DMS 273 treated with DMSO at 0.1 percent for 48 hours (cell line): ENCODE measurements at places on chromosomes 4 and X.

GRCh38 chr4:39037941-39038340 is 5.7 kb upstream of the TMEM156 start:
- no peak for DNase-seq

- no peak for DNase-seq
Observed at GRCh38 chrX:143115466-143115865, 89.7 kb downstream of the SPANXN4 start.

DNA sequence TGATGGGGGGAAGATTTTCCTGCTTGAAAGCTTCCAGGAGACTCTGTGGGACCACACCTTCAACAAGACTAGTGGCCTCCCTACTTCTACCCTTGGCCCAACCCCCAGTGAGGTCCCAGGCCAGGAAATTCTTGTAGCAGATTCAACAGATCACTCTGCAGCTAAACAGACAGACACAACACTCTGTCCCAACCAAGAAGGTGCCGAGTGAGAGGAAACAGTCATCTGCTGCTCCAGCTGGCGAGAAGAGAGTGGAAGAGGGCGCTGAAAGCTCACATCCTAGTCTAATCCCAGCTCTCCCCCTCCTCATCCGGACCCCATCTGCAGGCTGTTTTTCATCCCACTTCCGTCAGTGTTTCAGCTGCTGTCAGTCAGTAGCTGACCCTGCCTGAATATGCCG is 63.4 kb downstream of the CHRDL1 start:
- no peak for DNase-seq

- no peak for DNase-seq
Observed at GRCh38 chrX:111467896-111468295, 43.5 kb upstream of the SERTM2 start.

DNA sequence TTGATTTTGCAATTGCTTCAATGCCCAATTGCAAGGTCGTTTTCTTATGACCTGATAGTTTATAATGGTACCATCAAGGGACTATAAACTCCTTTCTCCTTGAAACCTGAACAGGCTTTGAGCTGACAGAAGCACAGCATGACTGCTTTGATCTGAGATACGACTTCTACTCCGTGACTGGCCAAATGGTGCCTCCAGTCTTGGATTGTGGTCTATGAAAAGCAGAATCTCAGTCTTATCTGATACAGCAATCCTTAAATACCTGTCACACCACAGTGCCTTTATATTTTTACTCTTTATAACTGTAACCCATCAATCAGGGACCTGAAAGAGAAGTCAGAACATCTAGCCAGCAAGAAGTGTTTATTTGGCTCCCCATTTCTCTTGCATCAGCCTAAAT is 93.1 kb downstream of the DOCK11 start:
- DNase-seq, result no peak

DNA sequence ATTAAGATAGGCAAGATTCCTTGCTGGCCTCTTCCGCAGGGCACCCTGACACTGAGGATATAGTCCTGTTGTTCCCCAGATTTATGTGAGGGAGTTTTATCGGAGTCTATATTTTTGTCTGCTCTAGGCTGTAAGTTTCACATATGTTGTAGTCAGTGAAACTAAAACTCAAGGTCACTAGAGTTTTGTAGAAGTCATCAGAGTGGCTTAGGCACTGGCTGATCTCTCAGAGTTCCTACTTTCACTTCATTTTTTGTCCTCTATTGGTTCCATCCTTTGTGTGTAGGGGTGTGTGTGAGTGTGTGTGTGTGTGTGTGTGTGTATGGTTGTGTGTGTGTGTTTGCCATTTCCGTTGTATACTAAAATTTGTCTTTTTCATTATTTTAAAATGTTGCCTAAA is 577.5 kb downstream of the IQCM start:
- no peak for DNase-seq

DNA sequence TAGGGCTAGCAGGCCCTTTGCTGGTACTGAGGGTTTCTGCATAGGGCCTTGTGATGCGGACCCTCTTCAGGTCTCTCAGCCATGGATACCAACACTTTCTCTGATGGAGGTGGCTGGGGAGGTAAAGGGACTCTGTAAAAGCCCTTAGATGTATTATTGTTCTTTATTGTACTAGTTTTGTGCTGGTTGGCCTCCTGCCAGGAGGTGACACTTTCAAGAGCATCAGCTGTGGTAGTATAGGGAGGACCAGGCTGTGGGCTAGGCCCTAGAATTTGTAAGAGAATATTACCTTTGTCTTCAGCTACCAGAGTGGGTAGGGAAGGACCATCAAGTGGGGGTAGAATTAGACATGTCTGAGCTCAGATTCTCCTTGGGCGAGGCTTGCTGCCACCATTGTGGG is 936.3 kb downstream of the CENPC start:
- DNase-seq, result no peak

GRCh38 chrX:25143596-25143995 is 127.8 kb upstream of the ARX start:
- no peak for DNase-seq

DNA sequence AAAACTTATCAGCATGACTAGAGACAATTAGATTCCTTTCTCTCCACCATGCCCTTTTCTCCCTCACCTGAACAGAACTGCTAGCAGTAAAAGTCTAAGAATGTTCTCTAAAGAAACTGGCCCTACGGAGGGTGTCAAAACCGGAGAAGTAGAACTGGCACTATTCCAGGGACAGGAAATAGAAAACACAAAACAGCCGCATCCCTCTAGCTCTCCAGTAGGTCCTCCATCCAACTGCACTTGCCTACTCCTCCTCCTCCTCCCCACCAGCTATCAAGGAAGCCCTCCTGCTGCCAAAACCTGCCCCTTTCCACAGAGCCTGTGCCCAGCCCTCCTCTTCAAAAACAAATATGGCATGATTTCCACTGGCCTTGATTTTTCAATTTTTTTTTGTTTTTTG is 28.4 kb downstream of the FUNDC1 start:
- DNase-seq, result no peak

- no peak for DNase-seq
Observed at GRCh38 chr4:169128902-169129301, 118.8 kb upstream of the CBR4 start.

DNA sequence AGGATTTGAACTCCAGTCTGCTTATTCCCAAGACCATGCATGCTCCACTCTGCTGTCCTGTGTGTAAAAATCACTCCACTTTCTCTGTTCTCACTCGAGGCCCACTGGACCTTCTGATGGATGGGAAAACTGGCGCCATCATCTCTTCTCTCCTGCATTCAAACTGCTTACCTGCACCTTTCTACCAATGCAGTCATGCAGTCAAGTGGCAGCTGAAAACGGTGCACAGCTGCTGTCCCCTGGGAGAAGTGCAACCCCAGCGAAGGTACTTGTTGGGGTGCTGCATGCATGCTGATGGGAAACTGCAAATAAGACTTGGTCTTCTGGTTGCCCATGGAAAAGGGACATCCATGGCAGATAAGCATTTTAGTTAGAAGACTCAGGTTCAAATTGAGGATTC is 147.1 kb downstream of the EVC2 start:
- DNase-seq, result no peak

DNA sequence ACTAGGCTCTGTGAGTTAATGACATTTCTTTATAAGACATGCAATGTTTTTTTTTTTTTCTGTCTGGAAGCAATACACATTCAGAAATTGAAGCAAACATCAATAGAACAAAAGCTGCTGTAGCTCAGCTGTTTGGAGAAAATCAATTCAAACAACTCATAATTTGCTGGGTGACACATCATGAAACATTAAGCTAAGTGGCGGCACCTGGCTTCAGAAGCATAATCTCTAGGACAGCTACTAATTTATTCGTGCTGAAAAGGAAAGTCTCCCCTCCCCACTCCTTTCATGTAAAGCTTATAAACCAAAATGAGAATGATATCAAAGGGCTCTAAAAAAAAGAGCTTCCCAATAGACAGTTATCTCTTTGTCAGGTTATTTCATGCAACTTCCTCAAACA is 73.9 kb downstream of the LUZP4 start:
- DNase-seq, result no peak

GRCh38 chr4:37533286-37534033 is 152.7 kb downstream of the RELL1 start:
- DNase-seq, result no peak

- DNase-seq, result no peak
Observed at GRCh38 chrX:10859353-10859752, 239.0 kb upstream of the MID1 start.

DNA sequence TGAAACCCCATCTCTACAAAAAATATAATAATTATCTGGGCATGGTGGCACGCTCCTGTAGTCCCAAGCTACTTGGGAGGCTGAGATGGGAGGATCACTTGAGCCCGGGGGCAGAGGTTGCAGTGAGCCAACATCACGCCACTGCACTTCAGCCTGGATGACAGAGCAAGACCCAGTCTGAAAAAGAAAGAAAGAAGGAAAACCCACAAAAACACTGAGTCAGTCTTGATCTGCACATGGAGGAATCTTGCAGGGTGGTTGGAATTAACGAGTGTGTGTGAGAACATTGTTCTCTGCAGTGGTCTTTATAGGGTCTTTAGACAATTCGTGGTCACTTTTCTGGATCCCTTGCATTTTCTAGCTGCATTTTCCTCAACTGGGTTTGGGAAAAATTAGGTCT is 23.2 kb downstream of the ADD1 start:
- DNase-seq, result no peak

DNA sequence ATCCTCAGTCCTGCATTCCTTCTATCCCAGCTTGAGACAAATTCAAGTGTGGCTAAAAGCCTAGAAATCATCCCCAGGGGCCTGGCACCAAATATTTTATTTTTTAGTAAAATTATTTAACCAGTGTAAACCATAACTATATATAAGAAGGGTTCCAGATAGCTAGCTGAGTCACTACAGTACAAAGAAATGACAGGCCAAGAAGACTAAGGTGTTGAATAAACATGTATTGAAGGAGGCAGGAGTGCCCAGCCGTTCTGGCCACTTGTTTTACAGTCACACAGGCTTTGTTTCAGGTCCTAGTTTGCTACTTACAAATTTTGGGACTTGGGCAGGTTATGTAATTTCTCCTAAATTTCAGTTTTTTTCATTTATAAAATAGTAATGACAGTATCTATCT is 225.9 kb upstream of the PITX2 start:
- no peak for DNase-seq

GRCh38 chr4:76655566-76656479 is 220.8 kb downstream of the SHROOM3 start:
- no peak for DNase-seq

DNA sequence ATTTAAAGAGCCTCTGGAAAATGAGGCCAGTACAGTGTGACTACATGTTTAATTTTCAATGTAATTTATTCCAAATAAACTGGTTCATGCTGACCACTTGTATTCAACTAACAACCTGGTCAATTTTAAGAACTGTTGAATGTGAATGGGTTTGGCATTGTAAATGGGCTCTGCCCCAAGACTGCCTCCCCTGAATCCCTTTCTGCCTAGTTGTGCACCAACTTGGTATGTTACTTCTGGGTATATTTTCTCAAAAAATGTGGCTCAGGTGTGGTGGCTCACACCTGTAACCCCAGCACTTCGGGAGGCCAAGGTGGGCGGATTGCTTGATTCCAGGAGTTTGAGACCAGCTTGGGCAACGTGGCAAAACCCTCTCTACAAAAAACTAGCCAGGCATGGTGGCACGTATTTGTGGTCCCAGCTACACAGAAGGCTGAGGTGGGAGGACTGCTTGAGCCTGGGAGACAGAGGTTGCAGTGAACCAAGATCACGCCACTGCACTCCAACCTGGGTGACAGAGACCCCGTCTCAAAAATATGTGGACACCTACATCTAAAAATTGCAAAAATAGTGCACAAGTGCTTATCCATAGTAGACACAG is 7.2 kb downstream of the RPL9 start:
- no peak for DNase-seq

DNA sequence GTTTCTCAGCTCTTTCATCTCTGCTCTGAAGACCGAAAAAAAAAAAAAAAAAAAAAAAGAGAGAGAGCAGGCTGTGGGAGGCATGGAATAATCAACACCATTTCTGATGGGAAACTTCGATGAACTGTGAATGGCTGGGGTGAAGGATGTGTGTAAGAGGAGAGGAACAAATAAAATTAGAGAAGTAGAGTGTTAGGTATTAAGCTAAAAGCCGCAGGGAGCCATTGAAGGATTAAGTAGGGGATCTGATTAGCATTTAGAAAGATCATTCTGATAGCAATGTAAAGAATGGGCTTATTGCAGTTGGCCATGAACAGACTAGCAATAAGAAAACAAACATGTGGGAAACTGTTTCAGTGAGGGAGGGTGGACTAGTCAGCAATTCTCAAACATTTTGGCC is 33.6 kb upstream of the JADE1 start:
- no peak for DNase-seq

DNA sequence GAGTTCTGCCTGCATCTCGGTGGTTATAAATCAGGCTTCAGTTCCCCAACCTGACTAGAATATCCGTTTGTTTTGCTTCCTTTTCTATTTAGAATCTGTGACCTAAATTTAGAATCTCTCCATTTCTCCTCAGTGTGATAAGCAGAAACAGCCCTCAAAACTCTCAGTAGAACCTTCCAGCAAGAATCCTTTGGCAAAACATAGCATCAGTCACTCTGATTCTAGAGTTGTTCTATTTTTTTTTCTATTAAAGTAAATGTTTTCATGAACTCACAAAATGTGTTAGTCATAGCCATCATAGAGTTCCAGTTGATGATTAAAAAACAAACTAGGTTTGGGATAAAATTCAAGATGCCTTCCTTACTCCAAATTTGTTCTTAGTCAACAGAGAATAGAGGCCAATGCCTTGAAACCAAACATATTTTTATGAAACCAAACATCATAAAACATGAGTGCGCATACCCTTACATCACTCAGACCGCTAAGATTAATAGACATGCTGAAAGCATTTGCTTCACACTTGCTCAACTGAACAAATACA is 13.2 kb upstream of the C1QTNF7 start:
- no peak for DNase-seq

- no peak for DNase-seq
Observed at GRCh38 chrX:2903366-2903765, 25.8 kb downstream of the ARSD start.

DNA sequence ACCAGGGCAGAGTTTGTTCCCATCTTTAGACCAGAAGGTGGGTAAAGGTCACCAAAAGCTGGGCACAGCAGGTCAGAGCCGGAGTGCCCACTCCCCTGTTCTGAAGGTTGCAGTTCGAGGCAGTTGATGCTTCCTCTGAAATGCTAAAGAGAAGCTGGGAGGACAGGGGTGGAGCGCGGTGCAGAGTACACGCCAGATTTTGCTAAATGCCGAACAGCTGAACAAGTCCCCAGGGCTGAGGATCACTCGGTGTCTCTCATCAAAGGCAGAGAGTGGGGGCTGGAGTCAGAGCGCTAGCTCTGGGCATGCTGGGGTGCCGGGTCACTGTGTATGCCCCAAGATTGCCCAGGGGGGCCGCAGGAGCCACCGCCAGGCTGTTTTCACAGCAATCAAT is 197.0 kb downstream of the BCOR start:
- no peak for DNase-seq

DNA sequence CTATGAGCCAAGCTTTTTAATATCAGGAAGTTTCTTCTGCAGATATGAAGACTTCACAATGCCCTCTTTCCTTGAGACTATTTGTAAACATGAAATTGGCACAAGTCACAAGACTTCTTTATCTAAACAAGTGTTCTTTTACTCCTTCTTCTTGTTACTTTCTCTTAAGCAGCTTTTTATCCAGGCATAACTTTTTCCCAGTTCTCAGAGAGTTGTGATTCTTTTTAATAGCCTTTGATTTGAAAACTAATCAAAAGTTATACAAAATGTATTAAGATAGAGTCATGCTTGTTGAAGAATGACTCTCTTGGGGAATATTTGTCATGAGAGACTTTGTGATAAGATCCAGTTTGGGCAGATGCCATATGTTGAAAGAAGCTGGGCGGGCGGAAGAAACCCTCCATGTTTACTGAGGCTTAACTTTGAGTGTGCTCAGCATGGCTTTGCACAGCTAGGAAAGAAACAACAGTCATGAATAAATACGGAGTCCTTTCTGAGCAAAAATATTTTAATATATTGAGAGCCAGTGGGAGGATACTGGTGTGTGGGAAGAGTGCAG is 39.3 kb downstream of the SYTL5 start:
- no peak for DNase-seq
